CD4-positive, CD25-positive, alpha-beta regulatory T cell (primary cell): ENCODE measurements at places on chromosomes 7 and 10. TPM values are rescaled to one million over a fixed set of nuclear protein-coding genes. Genes with fewer than 3 reads are reported as not detected.

The FAM237B gene
- not detected for polyA plus RNA-seq

DNA sequence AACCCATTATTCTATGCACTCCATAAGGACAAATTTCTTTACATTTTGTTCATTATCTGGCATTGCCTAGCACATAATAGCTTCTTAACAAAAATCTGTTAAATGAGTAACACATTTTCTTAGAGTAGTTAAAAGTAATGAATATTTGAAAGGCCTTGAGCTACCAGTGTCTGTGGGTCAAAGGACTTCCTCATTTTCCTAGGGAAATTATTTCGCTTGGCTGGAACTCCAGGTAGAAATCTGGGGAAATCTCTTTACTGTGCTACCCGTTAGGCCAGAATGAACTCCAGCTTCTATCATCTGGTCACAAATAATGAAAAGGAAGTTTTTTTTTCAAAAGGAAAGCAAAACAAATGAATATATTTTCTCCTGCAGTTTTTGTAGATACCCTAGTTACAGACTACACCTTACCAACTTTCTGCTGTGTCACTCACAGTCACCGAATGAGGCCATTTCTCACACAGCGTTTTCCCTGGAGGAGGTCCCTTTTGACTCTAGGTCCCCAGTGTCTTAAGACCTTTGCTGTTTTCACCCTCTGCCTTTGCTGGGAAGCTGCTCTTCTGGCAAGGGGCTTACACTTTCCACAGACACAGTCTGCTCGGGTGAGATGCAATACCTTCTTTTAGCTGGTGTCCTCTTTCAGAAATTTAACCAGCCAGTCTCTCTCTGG lies 1.6 kb downstream of the SAMD9L start:
- DNase-seq: no peak

The NACAD gene
- polyA plus RNA-seq: not detected

- no peak for DNase-seq
Measured at GRCh38 chr7:26159243-26159642, 7.2 kb downstream of the NFE2L3 start.

DNA sequence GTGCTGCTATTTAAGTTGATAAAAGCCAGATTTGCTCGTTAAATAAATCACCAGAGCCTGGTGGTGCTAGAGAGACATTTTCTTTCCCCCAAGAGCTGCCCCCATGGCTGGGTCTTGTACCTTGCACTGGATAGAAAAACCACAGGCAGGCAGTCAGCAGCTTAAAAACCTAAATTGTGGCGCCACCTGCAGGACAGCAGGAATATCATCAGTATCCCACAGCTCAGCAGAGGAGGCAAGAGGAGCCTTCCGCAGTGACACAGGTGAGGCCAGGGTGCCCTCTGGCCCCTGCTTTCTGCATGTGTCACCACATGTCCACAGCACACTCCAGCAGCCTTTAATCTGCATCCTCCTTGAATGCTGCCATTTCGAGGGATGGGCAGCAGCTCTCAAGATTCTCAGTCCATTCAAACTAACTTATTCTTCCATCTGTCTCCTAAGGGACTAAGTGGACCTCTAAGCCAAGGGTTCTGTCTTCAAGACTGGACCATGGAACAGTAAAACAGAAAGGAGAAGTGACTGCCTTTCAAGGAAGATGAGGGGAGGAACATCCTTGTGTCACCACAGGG lies 4.5 kb upstream of the PLXNA4 start:
- peak; percentile 24 for DNase-seq

The PON3 gene
- not detected for polyA plus RNA-seq

DNA sequence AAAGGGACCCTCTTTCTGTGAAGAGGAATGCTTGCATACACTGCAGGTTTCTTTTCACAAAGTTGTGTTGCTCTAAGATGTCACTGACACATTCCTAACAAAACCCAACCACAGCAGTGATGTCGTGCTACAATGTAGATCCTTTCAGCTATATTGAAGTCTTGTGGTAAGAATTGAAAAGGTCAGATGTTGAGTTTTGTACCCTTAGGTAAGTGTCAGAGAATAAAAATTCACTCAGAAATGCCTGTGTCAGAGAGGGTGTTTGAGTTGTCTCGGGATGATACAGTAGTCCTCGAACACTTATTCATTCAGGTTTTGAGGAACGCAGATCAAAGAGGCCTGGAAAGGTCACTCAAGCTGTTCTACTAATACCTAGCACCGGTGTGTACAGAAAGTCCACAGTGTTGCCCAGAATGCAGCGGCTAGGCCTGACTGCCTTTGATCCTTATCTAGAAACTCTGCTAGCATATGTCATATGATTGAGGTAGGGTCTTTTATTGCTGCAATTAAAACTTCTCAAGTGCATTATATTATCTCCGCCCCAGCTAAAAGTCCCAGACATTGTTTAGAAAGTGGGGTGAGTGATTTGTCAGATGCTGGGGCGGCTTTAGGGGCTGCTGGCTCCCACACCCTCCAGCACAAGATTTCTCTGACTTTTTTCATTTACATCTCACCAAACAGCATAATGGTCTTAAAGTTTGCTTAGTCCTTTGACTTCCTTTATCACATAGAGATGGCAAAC lies 26.0 kb downstream of the RNF32 start:
- no peak for DNase-seq

The PSD gene
- polyA plus RNA-seq: 2.6 TPM

DNA sequence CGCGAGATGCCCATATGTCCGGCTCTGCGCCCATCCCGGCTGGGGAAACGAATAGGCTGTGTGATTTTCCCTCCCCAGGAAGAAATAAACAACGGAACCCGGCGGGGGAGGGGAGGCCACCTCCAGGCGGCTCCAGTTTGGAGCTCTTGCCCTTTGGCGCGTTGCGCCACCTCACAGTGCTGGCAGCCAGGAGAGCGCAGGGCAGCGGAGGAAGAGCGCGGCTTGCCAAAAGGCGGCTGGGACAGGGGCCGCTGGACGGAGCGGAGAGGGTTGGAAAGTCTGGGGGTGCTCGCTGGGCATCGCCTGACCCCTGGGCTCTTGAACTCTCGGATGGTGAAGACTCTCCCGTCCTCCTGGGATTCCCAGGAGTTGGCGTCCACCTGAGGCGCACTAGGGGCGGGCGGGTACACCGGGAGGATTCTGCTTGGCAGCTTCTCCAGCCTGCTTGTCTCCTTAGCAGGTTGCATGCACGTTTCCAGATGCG lies 5.3 kb upstream of the NEUROG3 start:
- DNase-seq: no peak

DNA sequence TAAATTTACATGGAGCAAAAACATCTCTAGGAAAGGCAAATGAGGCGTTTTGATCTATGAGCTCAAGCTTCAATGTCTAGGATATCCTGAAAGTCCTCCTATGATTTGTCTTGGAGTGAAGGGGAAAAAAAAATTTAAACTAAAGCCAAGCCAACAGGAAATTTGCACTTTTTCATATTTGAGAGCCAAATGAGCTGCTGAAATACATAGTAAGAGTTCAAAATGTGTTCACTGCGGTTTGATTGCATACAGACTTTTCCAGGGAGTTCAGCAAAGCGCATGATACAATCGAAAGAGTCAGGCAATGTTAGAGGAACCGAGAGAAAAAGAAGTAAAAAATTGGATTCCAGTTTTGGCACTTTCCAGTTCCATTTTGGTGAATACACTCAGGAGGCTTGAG lies 633.4 kb upstream of the MGMT start:
- DNase-seq: no peak
